ENCODE measurements at places on chromosomes 7 and 10. TPM values are rescaled to one million over a fixed set of nuclear protein-coding genes. Genes with fewer than 3 reads are reported as not detected.
A peak's percentile ranks its signal among the peaks of the same experiment; 100 is the strongest.

DNA sequence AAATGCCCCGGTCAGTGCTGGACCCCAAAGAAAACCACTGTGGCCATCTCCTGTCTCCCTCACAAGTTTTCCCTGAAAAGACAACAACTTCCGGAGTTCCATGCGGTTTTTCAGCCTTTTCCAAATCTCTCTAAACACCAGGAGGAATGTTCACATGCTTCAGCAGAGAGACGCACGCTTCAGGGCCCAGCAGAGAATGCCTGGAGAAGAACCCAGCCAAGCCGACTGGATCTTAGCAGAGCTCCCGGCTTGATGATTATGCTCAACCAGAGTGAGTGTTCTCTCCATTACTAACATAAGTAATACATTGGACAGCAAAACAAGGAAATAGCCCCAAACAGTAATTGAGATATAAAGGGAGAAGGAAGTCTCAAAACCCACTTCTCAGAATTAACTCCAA lies 17.9 kb downstream of the PRKCQ start:
- DNase-seq, result no peak

DNA sequence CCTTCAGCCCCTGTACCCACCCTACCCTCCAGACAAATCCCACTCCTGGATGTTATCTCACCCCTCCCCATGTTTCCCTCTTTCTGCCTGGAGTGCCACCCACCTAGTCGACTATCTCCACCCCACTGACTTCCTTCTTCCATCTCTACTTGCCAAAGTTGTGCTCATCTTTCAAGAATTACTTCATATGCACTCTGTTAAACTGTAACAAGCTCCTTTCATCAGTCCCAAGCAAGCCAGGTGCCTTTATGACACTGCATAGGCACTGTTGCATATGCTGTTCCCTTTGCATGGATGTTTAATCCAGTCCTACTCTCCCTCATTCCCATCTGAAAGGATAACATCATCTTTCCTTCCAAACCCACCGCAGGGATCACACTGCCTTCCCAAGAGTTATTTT lies 8.9 kb upstream of the CDK1 start:
- no peak for DNase-seq

GRCh38 chr7:155147172-155147571 lies 77.0 kb downstream of the HTR5A start:
- DNase-seq, result no peak

DNA sequence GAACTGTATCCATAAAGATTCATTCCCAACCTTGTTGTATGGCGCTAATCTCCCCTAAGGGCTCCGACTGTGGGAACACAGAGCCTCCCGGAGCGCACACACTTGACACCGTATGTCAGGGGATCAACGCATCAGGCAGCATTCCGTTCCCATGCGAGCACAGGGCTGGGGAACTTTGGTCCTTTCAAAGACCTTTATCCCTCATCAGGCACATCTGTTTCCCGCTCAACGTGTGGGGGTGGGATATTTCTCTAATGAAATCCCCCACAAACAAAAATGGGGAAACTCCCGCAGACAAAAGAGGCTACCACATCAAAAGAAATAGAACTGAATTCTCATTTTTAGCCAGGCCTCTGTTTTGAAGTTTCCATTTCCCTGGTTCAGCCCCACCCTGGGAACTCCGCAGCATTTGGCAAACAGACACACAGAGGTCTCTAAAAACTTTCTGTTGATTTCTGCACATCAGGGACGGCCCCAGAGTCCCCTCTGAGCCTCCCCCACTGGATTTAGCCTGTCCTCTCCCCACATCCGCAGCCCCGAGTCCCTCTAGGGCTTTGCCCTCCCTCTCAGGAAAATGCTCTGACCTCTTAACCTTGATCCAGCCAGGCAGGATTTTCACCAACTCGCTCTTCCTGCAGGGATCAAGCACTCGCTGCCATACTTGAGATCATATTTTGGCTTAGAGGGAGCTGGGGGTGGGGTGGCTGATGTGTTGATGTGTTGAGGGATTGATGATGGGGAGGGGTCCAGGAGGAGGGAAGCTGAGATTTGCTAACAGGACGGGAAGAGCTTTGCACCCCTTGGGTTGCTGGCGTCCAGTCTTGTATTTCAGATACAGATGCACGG lies 6.6 kb downstream of the CPA5 start:
- DNase-seq, result no peak

- no peak for DNase-seq
These were observed 32.6 kb upstream of the NME8 start for GRCh38 chr7:37815671-37816371.

Gene CLEC5A
- not detected for total RNA-seq

Gene ANXA8L1
- 0.18 TPM for total RNA-seq

Gene CADPS2
- 0.54 TPM for total RNA-seq

GRCh38 chr7:20241911-20242261 lies 24.7 kb upstream of the MACC1 start:
- DNase-seq, result no peak

DNA sequence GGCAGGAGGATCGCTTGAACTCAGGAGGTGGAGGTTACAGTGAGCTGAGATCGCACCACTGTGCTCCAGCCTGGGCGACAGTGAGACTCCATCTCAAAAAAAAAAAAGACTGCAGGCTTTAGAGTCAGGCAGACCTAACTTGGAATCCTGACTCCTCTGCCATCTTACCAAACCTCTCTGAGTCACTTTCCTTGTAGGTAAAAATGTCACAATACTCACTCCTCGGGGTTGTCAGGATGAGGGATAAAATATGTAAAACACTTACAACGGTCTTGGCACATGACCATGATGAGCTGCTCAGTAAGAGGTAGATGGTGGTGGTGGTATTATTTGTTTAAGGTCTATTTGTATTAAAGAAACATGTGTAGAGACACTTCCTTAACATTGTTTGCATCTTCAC lies 154.1 kb upstream of the PDE1C start:
- DNase-seq, result no peak

GRCh38 chr7:128266883-128267594 lies 26.0 kb downstream of the LEP start:
- DNase-seq, result peak; percentile 45

DNA sequence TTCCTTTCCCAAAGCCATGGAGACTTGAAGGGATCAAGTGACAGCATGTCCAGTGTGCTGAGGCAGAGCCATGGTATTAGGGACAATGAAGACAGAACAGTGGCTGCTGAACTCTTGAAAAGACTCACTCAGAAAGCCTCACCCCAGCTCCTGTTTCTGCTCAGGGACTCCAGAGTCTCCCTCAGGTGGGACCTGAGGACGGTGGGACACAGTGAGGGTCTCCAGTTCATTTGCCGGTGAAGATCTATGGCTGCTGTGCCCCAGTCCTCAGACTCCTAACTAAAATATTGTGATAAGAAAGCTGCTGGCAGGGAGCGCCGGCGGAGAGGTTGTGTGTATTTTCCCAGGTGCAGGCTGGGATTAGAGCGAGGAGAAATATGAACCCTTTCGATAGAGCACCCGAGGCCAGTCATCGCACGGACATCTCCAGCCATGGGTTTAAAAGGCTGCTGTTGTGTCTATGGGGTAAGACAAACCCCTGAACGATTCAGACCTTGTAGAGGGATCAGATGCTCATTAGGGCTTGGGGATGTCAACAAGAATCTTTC lies 57.2 kb downstream of the C7orf25 start:
- no peak for DNase-seq

Gene LIPF
- total RNA-seq, result not detected

Gene ADIRF
- total RNA-seq, result 2.3 TPM

GRCh38 chr7:133858311-133858710 lies 268.8 kb upstream of the LRGUK start:
- DNase-seq, result no peak

DNA sequence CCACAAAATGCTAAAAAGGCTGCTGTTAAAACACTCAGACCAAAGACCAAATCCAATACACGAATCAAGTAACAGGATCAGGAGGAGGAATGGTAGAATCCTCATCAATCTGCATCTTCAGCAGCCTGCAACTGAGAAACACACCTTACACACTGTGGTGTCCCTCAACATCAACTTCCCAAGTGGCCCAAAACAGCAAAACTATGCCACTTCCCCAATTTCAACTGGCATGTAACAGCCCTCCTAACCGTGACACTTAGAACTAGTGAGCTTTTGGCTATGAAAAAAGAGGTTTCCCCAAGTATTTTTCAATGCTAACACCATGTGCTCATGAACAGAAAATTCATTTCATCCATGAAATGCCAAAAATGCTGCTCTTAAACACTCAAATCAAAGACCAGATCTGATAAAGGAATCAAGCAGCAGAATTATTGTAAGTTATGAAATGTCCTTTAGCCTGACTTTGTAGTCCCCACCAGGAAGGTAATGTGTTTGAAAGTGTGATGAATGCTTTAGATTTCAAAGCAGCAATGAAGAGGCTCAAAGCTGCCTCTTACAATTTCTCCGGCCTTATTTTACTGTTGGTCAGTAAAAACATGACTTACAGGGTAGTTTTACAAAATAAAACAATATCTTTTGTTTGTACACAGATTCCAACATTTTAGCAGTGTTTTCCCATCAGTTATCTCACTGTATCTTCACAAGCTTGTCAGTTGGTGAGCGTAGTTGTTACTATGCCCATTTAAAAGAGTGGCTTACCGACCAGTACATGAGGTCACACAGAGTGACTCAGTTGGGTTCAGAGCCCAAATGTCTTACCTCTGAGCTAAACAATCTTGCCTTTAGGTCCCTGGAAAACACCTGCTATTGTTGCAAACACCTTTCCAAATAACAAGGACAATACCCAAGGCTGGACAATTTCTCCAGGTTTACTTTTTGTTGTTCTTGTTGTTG lies 65.7 kb upstream of the ASAH2 start:
- peak; percentile 38 for DNase-seq

- DNase-seq, result no peak
These were observed 104.6 kb upstream of the CTBP2 start for GRCh38 chr10:125264757-125265578.
